ENCODE measurements at places on chromosomes 3 and 15.

GRCh38 chr3:14478956-14479550 lies 61.1 kb downstream of the GRIP2 start:
- no peak for DNase-seq

DNA sequence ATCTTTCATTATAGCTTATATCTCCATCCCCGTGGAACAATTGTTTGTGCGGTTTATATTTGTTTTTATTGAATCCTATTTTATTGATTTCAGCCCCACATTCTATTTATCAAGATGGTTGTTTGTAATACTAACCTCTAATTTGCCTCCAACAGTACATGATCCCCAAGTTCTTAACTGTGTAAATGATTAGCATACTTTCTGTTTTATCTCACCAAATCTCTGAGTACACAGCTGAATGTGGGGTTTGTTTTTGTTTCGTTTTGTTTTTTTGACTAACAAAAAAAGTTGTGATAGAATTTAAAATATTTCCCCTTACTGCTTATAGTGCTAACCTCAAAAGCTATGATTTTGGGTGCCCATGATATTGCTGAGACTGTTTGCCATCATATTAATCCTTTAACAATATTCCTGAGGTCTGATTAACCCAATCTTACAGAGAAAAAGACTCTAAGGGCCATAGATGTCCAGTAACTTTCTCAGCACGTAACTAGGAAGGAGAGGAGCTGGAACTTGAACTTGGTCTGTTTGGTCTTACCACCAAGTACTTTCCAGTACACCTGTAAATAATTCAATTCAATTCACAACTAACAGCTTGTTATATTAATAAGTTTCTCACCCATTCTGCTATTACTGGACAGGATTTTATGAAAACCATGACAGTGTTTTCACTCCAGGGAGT lies 789.8 kb downstream of the TUSC7 start:
- no peak for DNase-seq

DNA sequence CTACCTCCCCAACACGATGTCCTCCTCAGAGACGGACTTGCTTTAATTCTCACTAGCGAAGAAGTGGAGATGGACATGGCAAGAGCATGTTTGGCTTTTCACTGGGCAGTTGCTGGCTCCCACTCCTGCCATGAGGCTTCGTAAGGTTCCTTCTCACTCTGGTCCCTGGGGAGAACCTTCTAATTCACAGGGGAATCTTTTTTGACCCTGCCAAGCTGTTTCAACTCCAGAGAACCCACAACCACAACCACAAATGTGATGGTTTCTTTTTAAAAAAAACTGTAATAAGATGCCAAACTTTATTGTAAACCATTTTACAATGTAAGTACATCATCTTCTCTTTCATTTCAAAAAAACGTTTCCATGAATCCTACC lies 1.6 kb upstream of the MUSTN1 start:
- no peak for DNase-seq

GRCh38 chr15:85792912-85793590 lies 1.7 kb downstream of the KLHL25 start:
- DNase-seq, result no peak

DNA sequence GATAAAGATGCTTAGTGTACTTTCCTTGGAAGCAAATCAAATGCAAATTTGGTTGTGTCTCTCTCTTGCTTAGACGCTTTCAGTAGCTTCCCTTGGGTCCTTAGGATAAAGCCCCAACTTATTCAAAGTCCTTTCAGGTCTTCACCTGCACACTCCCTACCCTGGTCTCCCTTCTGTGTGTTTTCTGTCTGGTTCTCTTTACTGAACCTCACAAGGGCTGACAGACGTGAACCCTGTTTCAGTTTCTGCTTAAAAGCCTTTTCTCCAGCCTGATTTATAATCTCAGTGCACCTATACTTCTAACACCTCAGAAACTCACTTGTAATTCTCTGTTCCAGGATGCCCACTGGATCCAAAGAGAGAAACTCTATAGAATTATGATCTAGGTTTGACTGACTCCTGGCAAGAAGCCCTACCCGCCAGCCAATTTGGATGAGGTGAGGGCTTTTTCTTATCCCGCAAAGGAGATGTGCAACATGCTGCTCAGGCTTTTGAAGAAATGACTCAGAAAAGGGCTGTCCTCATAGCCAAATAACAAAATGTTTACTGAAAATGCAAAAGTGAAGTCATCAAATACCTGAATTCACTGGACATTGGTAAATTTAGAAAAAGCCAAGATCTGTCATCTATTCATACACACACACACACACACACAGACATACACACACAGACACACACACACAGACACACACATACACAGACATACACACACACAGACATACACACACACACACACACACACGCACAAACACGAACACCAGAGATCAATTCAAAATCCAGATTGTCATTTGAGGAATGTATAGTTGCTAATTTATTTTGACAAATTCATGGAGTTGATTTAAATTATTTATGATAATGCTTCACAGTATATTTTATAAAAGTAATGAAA lies 102.4 kb upstream of the EOMES start:
- no peak for DNase-seq

- DNase-seq, result no peak
Measured at GRCh38 chr15:92655178-92655995, at the start of gene FAM174B. Gene FAM174B (minus strand): TSS chr15:92655775.

GRCh38 chr3:69649120-69650065 lies 89.9 kb upstream of the MITF start:
- no peak for DNase-seq

- DNase-seq, result no peak
Measured at GRCh38 chr15:92882697-92883162, 17.4 kb upstream of the CHD2 start.

GRCh38 chr3:120637851-120638559 lies 41.9 kb downstream of the NDUFB4 start:
- DNase-seq, result no peak

- DNase-seq, result no peak
Measured at GRCh38 chr3:184602372-184603150, 41.0 kb downstream of the EPHB3 start.

- no peak for DNase-seq
Measured at GRCh38 chr3:81416812-81417211, 344.6 kb downstream of the GBE1 start.

DNA sequence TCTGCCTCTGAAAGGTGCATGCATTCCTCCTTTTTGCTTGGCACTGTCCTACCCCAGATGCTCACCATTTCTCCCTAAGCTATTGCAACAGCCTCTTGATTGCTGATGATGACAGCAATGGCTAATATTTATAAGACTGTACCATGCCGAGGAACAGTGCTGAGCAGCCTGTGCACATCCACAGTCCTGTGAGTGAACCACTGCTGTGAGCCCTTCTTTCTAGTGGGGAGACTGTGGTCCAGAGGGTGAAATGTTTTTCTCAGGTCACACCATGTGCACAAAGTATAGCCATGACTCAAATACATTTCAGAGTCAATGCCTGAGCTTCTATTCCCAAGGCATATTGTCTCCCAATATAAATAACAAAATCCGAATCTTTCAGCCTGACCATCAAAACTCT lies 231.2 kb upstream of the LRTM1 start:
- no peak for DNase-seq

DNA sequence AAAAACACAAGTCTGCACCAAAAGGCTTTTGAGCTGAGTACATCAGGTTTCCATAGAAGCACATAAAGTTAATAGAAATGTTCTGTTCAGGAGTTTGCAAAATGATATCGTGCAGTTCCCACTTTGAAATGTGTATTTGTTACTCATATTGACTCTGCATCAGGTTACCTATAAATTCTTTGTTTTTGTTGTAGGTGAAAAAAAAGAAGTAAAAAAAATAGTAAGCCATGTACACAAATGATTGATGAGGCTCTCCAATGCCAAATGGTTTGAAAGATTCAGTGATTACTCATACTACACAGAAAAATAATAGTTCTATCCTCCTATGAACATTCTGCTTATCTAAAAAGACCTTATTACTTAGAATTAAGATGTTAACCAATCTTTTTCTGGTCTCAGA lies 287.3 kb upstream of the MME start:
- no peak for DNase-seq

GRCh38 chr3:126537730-126538281 lies 13.9 kb downstream of the CHST13 start:
- DNase-seq, result no peak
